ENCODE measurements at places on chromosomes 13 and 19. TPM values are rescaled to one million over a fixed set of nuclear protein-coding genes. Genes with fewer than 3 reads are reported as not detected.
A peak's percentile ranks its signal among the peaks of the same experiment; 100 is the strongest.

The AP1M2 gene
- 196 TPM for total RNA-seq

DNA sequence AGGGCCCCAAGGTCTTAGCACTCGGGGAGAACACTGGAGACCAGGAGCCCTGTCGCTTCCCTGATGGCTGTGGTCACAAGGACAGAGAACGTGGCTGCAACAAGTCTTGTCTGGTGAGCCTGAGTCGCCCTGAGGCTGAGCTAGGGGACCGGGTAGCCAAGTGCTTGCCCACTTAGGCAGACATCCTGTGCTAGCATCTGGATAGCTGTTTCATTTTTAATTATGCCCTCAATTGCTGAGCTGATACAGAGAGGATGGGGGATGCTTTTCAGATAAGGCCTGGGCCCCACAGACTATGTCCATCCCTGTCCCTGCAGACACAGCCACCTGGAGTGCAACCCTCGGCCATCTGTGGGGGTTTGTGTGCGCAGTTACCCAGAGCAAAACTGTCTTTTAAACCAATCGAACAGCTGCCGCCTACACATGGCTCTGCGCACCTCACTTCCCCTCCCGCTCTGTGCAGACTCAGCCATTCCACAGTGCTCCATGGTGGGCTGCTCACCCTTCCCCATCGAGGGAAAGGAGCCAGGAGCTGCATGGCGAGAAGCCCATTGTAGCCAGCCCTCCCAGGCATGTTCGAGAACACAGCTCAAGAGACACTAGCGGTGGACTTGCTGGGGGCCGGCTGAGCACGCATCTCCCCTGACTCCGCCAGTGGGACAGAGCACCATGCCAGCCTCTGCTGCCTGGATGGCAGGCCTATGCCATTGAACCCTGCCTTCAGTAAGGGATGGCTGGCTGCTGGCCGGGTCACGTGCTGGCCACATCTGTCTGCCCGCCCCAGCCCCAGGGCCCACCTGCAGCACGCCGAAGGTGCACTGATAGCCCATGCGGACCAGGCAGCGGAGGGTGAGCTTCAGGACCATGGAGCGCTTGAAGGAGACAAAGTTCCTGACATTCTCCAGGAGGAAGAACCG lies 19.4 kb upstream of the EIF3G start:
- DNase-seq: no peak
- H3K36me3 ChIP-seq: no peaks in the 10 kb centered on the region
- H3K27ac ChIP-seq: no peak overlapping the region
- H3K4me1 ChIP-seq: no peaks in the 10 kb centered on the region

GRCh38 chr13:20461860-20462532 lies 63.7 kb downstream of the CRYL1 start:
- H3K4me3 ChIP-seq: no peak overlapping the region
- no peaks in the 10 kb centered on the region for H3K27me3 ChIP-seq
- no peak overlapping the region for H3K27ac ChIP-seq

DNA sequence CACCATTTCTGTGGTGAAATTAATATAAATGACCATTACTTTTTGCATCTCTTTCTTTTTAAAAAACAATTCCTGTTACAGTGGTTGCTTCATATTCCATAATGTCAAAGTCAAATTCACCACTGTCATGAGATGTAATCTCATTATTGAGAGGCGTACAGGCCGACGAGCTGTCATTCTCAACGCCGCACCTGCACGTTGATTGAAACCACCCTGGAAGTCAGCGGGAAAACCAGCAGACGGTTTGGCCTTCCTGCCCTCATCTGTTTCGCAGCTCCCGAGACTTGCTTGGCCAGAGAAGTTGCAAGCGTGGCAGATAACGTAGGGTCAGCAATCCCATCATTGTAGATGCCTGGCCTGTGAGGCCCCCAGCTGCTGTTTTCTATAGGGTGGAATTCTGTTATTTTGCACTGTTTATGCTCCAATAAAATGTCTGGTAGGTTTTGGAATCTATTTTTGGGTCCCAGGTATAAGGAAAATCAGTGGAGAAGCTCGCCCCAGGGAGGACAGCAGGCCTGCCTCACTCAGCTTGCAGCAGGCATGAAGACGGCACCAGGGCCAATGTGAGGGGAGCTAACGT lies 153.4 kb downstream of the SOX1 start:
- H3K36me3 ChIP-seq: no peaks in the 10 kb centered on the region
- H3K27me3 ChIP-seq: no peaks in the 10 kb centered on the region
- H3K4me1 ChIP-seq: no peaks in the 10 kb centered on the region

The SPRED3 gene
- total RNA-seq: 2.9 TPM

GRCh38 chr13:106691341-106691740 lies 123.4 kb upstream of the ARGLU1 start:
- H3K4me1 ChIP-seq: peaks cover 12% of the 10 kb centered on the region
- no peak overlapping the region for H3K4me3 ChIP-seq
- DNase-seq: no peak
- no peak overlapping the region for H3K27ac ChIP-seq

- H3K4me1 ChIP-seq: no peaks in the 10 kb centered on the region
- DNase-seq: no peak
- no peak overlapping the region for H3K4me3 ChIP-seq
- no peaks in the 10 kb centered on the region for H3K27me3 ChIP-seq
- H3K27ac ChIP-seq: no peak overlapping the region
Observed at GRCh38 chr19:49415102-49415809, 8.0 kb downstream of the PTH2 start.

GRCh38 chr13:80376554-80376953 lies 35.6 kb upstream of the SPRY2 start:
- DNase-seq: no peak
- H3K27me3 ChIP-seq: no peaks in the 10 kb centered on the region
- no peak overlapping the region for H3K27ac ChIP-seq
- no peak overlapping the region for H3K4me3 ChIP-seq

- H3K4me1 ChIP-seq: no peaks in the 10 kb centered on the region
- H3K4me3 ChIP-seq: no peak overlapping the region
- H3K27ac ChIP-seq: no peak overlapping the region
- no peaks in the 10 kb centered on the region for H3K27me3 ChIP-seq
- H3K36me3 ChIP-seq: no peaks in the 10 kb centered on the region
Observed at GRCh38 chr13:83190020-83190419, 692.3 kb downstream of the SLITRK1 start.

DNA sequence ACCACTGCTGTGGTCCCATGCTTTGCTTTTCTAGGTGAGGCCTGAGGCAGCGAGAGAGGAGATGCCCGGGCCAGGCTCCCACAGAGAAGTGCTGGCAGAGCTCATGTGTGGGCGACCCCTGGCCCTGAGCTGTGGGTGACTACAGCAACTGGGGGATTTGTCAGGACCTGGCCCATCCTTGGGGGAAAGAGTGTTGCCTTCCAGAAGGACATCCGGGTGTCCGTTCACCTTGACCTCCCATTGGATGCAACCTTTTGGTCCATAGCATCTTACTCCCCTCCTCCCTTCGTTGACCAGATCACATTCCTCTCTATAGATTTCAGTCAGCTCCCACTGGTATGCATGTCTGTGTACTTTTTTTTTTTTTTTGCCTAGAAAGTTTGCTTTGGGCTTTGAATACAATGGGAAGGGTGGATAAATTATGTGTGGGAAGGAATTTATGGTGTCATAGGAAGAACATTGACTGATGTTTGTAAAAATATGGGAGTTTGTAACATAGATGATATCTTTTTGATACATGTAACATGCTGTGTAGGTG lies 84.2 kb upstream of the RNF113B start:
- H3K36me3 ChIP-seq: no peaks in the 10 kb centered on the region
- peaks cover 50% of the 10 kb centered on the region for H3K4me1 ChIP-seq
- peak overlapping the region; percentile 37 for H3K27ac ChIP-seq
- peak; percentile 65 for DNase-seq

DNA sequence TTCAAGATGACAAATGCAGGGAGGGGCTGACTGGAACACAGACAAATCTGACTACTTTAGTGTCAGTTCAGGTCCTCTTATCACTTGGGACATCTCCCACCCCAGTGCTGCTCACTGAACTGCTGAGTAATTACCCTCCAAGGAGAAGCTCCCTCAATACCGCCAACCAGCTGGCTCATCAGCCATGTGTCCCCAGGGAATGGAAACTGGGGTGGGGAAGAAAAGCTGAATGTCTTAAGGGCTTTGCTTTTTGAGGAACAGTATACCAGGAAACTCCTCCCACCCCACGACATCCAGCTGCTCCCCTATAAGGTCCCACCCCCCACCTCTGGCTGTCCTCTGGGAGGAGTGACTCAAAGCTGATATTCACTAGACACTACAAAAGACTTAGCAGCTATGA lies 2.0 kb downstream of the ZNF823 start:
- H3K36me3 ChIP-seq: no peaks in the 10 kb centered on the region
- DNase-seq: peak; percentile 3
- no peak overlapping the region for H3K4me3 ChIP-seq
- no peak overlapping the region for H3K27ac ChIP-seq
- H3K4me1 ChIP-seq: peaks cover 9% of the 10 kb centered on the region

The POU4F1 gene
- total RNA-seq: 7.3 TPM

- H3K4me3 ChIP-seq: no peak overlapping the region
- no peak overlapping the region for H3K27ac ChIP-seq
- no peaks in the 10 kb centered on the region for H3K27me3 ChIP-seq
- no peaks in the 10 kb centered on the region for H3K4me1 ChIP-seq
- DNase-seq: no peak
- no peaks in the 10 kb centered on the region for H3K36me3 ChIP-seq
Observed at GRCh38 chr13:80821466-80821865, 480.5 kb upstream of the SPRY2 start.

GRCh38 chr13:31069808-31070534 lies 91.7 kb downstream of the HSPH1 start:
- DNase-seq: no peak
- no peak overlapping the region for H3K4me3 ChIP-seq
- no peaks in the 10 kb centered on the region for H3K36me3 ChIP-seq
- no peak overlapping the region for H3K27ac ChIP-seq

- peaks cover 41% of the 10 kb centered on the region for H3K4me1 ChIP-seq
- no peak overlapping the region for H3K4me3 ChIP-seq
- no peaks in the 10 kb centered on the region for H3K27me3 ChIP-seq
- no peak for DNase-seq
- H3K27ac ChIP-seq: no peak overlapping the region
- no peaks in the 10 kb centered on the region for H3K36me3 ChIP-seq
Observed at GRCh38 chr19:44608391-44608821, 5.0 kb upstream of the IGSF23 start.
